ENCODE measurements at places on chromosomes 7 and 10.

DNA sequence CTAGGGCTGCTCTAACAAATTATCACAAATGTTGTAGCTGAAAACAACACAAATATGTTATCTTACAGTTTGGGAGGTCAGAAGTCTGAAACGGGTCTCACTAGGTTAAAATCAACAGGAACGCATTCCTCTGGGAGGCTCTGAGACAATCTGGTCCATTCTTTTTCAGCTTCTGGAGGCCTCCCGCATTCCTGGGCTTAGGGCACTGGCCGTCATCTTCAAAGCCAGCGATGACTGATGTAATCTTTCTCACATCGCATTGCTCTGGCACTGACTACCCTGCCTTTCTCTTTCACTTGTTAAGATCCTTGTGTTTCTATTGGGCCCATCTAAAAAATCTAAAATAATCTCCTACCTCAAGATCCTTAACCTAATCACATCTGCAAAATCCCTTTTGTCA is 1071.5 kb upstream of the C7orf33 start:
- DNase-seq: no peak

GRCh38 chr7:151722533-151722932 is 154.4 kb downstream of the PRKAG2 start:
- DNase-seq: no peak

DNA sequence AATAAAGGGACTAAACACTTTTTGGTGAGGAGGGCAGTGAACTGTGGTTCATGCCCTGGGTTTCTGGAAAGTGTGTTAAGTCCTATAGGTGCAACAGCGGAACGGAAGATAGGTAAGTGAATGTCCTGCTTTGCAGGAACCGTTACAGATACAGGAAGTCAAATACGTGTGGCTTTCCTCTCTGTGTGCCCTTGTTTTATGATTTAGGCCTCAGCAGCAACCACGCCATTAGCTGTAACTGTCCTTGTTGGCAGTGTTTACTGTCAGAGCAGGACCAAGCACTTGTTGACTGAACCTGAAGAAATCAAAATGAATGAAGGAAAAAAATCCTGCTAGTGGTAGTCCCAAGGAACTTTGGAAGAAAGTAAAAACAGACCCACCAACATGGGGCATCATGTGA is 150.3 kb downstream of the PIP4K2A start:
- DNase-seq: no peak

DNA sequence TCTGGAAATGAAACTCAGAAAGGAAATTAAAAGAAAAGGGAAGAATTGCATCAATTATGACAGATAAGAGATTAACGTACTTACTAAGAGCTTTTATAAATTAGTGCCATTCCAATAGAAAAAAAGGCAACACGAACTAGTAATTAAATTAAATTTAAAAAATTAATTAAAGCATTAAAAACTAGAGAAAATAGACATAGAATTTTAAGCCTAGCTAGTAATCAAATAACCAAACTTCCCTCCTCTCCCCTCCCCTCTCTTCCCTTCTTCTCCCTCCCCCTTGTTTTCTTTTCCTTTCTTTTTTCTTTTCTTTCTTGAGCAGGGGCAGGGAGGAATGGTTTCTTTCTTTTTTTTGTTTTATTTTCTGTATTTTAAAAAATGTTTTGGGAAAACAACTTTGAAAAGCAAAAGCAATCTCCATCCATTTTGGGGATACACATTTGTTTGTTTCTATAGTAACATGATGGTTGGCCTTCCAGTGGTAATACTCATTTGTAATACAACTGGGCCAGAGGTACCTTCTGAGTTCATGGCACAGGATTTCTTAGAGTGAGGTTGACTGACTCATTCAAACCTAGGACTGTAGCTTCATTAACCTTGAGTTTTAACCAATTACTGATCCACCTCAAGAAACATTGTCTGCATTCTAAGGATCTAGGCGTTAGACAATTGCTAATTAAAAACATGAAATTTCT is 132.6 kb downstream of the ST7 start:
- DNase-seq: no peak

DNA sequence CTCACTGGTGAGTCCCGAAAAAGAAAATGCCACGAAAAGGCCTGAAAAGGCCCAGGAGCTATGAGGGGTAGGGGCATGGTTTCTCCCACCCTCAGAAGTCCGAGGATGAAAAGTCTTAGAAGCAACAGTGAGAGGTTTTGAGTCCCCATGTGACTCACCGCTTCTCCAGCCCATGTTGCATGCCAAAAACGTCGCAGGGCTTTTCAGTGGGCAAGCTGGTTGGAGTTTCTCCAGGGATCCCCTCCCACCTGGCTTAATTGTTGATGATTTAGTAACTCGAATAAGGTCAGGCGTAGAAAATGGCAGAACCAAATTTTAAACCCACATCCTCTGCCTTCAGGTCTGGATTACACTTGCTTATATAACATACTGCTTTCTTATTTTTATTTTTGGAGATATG is 96.3 kb upstream of the ARMC3 start:
- no peak for DNase-seq

GRCh38 chr10:17229717-17229966 is 1.6 kb downstream of the VIM start:
- DNase-seq: no peak

- DNase-seq: no peak
Observed at GRCh38 chr10:104038958-104039752, 46.5 kb downstream of the COL17A1 start.

GRCh38 chr7:140671966-140672365 is 779 bp upstream of the ADCK2 start:
- no peak for DNase-seq
